Activated CD4-positive, alpha-beta T cell treated with anti-CD3 and anti-CD28 coated beads, Interleukin-2, amount 10 ng/mL, durations not matched to agents 24 days and 14 days (primary cell): ENCODE measurements at places on chromosomes 12 and 14. TPM values are rescaled to one million over a fixed set of nuclear protein-coding genes. Genes with fewer than 3 reads are reported as not detected.

Gene TMEM132C
- not detected in 2 replicates for total RNA-seq

- H3K36me3 ChIP-seq: no peaks in the 10 kb centered on the region
- no peak overlapping the region for H3K27ac ChIP-seq
- H3K4me1 ChIP-seq: no peaks in the 10 kb centered on the region
- H3K27me3 ChIP-seq: no peaks in the 10 kb centered on the region
- no peak for DNase-seq
Measured at GRCh38 chr12:58459191-58459590, 461.1 kb downstream of the LRIG3 start.

DNA sequence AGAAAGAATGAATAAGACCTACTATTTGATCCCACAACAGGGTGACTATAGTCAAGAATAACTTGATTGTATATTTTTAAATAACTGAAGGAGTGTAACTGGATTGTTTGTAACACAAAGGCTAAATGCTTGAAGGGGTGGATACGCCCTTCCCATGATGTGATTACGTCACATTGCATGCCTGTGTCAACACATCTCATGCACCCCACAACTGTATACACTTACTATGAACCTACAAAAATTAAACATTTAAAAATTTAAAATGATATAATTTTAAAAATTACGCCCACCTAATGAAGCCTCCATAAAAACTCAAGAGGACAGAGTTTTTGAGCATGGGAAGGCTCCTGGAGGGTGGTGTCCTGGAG, 94.5 kb downstream of the SCARB1 start:
- H3K27ac ChIP-seq: no peak overlapping the region
- H3K27me3 ChIP-seq: peaks cover 30% of the 10 kb centered on the region
- no peak overlapping the region for H3K4me3 ChIP-seq
- peaks cover 8% of the 10 kb centered on the region for H3K36me3 ChIP-seq
- DNase-seq: no peak

Gene INHBC
- 0.12 TPM in 1 of 2 replicates, not detected in the other for total RNA-seq

Gene TCL1B
- not detected in 2 replicates for total RNA-seq

- no peaks in the 10 kb centered on the region for H3K4me1 ChIP-seq
- H3K4me3 ChIP-seq: no peak overlapping the region
- no peak overlapping the region for H3K27ac ChIP-seq
- no peak for DNase-seq
Measured at GRCh38 chr12:116303929-116304328, 26.4 kb upstream of the MED13L start.

Gene CCDC38
- not detected in 2 replicates for total RNA-seq

Gene CLMN
- total RNA-seq: 1.0 and 1.1 TPM in 2 replicates
